ENCODE measurements at places on chromosomes 7 and 10.

DNA sequence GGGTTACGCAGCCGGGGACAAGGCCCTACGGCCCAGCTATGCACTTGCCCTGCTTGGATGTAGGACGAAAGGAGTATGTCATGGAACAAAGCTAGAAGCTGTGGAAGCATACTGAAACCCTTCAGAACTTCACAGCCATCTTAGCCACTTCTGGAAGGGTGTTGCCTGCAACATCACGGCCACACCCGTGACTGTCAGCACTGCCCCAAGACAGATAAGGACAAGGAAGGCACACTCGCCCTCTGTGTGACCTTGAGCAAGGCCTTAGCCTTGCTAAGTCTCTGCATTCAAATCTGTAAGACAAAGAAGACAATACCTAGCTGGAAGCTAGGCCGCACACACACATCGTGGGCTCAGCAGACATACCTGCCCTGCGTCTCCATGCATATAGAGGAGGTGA, 352.5 kb upstream of the MGMT start:
- no peak for DNase-seq

GRCh38 chr10:57098146-57098545, 737.1 kb upstream of the ZWINT start:
- no peak for DNase-seq

DNA sequence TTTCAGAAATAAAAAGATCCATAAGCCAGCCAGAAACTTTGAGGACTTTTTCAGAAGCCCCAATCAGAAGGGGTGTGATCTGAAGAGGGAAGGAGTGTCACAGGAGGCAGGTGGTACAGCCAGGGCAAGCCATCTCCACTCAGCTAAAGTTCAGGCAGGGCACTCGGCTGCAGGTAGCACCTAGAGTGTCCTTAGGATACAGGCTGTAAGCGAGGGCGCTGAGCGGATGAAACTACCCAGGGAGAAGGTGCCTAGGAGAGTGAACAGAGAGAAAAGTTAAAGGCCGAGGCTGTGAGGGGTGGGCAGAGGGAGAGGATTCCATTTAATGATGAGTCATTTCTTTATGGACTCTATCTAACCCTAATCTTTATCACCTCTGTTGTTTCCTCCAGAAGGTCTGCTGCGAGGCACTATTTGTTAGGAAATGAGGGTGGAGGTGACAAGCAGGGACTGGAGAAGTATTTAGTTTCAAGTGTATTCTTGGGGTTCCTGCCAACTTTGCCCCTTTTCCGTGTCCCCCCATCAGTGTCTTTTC, 29.8 kb upstream of the ZCCHC24 start:
- DNase-seq = no peak

GRCh38 chr10:73424478-73424877, 8.9 kb downstream of the MSS51 start:
- DNase-seq = no peak

- no peak for DNase-seq
These were observed 23.3 kb downstream of the CALML3 start for GRCh38 chr10:5547931-5548660.

DNA sequence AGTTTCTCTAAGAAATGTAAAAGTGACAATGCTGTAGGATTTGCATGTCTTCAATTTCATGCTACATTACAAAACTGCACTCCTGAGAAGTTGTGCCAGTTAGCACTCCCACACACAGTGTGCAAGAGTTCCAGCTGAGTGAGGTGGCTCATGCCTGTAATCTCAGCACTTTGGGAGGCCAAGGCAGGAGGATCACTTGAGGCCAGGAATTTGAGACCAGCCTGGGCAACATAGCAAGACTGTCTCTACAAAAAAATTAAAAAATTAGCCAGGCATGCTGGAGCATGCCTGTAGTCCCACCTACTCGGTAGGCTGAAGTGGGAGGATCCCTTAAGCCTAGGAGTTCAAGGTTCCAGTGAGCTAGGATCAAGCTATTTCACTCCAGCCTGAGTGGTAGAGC, 44.6 kb downstream of the FRA10AC1 start:
- no peak for DNase-seq

- DNase-seq = no peak
These were observed 211.6 kb upstream of the MAGI2 start for GRCh38 chr7:79664884-79665676.

- no peak for DNase-seq
These were observed 23.9 kb downstream of the MACC1 start for GRCh38 chr7:20193242-20193777.

DNA sequence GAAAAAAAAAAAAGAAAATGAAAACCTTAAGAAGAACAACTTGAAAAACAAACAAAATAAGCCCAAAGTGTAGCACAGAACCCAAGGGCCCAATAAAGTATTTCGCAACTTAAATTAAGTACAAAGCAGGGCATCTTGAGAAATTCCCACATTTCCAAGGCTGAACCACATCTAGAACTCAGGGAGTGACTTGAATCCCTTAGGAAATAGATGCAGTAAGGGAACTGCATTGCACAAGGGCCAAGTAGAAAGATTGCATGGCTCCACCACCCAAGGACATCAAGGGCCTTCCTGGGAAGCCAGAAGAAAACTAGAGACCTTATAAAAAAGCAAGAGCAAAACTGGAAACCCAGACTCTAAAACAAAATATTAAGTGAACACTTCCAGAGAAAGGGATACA, 352.7 kb downstream of the CXCL12 start:
- DNase-seq = no peak

DNA sequence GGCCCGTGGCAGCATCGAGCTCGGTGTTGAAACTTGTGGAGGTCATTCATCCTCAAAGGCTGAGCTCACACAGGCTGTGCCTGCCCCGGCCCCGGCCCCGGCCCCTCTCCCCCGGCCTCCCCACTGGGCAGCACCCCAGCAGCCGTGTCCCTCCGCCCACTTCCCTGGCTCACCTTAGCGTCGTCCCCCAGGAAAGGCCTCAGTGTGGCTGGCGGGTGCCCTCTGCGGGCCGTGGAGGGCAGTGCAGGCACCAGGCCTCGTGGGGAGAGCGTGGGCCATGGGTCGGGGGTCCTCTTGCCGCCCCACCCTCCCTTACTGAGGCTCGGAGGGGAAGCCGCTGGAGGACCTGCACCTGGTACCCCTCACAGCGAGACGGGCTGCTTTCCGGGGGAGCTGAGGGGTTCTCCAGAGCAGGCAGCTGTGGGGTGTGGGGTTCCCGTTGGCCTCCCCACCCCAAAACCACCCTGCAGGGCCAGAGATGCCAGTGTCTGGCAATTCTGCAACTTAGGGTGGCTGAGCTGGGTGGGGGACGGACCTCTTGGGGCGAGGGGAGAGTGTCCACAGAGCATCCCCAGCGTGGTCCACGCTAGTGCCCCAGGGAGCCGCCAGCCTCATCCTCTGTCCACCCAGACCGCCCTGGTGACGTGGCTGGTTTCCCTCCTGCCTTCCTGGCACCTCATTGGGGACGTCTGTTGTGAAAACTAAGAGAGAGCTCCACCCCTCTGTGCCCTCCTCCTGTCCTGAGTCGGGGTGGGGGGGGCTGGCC, 44.2 kb upstream of the DPYSL4 start:
- no peak for DNase-seq

DNA sequence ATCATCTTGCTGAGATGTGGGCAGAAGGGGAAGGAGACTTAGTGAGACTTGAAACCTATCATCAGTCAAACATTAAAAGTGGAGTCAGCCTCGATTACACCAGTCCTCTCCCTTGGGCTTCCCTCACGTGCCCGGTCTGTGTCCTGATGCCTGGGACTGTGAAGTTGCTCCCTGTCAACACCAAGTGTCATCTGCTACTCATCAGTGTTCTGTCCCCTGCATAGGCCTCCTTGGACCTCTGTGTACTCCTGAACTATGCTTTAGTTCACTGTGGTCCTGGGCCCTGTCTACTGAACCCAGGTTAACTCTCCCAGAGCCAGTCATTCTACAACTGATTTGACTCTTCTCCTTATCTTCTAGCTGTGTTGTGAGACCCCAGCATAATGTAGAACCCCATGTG, 506.3 kb downstream of the TYW1 start:
- DNase-seq = no peak

DNA sequence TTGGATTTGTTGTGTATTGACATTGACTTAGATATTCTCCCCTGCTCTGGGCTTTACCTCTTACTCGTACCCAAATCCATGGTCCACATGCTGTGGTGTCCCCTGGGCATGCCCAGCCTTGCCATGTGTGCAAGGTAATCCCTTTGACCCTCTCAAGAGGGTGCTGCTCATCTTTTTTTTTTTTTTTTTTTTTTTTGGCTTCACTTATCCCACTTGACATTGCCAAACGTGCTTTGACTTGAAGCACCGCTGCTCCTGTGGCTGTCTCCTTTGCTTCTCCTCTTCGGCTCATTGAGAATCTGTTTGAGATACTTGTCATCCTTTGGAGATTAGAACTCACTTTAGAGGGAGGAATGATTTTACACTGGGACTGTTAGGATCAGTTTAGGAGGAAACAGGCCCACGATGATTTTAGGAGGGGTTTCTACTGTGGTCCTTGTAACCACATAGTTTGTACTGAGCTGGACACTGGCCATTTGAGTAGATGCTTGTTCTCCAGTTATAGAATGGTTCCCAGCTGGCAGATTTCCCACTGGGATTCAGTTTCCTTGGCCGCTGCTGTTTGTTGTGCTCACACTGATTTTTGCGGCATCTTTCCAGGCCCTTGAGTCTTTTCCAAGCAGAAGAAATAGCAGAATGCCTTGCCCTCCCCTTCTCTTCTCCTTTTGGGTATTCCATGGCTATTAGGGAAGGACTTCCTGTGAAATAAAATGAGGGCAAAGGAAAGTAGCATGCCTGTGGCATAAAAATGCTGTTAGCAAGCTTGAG, 184.8 kb downstream of the AUTS2 start:
- no peak for DNase-seq

GRCh38 chr7:45084901-45085618, 3.7 kb downstream of the NACAD start:
- no peak for DNase-seq

GRCh38 chr7:123917878-123918277, 7.2 kb upstream of the SPAM1 start:
- DNase-seq = no peak

- no peak for DNase-seq
These were observed 16.4 kb upstream of the OR2AE1 start for GRCh38 chr7:99893280-99893679.

GRCh38 chr10:113207924-113208323, 257.9 kb downstream of the TCF7L2 start:
- DNase-seq = no peak

DNA sequence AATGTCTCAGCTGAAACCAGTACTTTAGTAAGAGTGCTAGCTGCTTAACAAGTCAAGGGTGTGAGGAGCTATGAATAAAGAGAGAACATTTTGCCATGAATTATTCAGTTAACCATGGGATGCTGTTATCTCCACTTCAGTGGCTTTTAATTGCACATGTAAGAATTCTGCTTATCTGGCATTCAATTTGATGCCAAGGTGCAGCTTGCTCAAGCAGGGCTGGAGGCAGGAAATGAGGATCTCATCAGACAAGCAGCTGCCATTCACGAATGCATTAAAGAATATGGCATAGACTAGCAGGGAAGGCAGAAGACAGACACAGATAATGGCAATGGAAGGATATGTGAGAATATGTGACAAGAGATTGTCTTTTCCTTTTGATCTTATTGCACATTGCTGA, 697.8 kb downstream of the NRG3 start:
- DNase-seq = no peak

DNA sequence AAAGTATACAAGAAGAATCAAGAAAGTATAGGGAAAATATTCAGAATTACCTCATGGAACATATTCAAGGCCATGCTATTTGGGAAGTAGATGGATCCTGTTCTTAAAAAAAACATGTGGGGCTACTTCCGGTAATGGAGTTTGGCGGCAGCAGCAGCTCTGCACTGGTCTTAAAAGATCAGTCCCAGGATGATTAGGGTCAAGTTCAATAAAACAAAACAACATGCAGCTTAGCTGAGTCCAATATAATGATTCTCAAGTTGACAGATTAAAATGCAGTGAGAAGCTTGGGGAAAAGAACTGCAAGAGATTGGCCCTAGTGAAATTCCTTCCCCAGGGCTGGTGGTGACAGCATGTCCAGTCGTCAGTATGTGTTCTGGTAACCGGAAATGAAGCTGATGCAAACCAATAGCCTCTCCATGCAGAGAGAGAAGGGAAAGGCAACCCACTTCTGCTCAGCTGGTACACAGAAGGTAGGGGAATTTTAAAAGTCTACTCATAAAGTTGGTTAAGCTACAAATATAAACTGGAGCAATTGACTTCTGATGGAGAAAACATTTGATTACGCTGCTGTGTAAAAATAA, 305.1 kb upstream of the IMMP2L start:
- no peak for DNase-seq

GRCh38 chr7:78720066-78720465, 733.4 kb downstream of the MAGI2 start:
- no peak for DNase-seq

DNA sequence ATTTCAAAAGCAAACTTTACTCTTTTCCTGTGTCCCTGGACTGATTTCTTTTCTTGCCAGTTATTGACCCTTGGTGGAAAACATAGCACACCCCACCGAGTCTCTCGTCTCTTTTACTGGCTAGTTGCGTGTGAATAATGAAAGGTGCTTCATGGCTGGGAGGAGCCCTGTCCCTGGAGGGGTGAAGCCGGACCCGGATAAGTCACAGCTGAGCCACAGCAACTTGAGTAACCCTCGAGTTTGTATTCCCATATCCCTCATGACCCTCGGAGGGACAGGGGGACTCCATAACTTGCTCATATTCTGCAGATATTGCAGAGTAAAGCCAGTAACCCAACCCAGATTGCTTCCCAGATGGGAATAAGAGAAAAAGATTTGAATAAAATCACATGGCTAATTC, 147.5 kb upstream of the FRMD4A start:
- DNase-seq = no peak

- DNase-seq = no peak
These were observed 817 bp downstream of the SRI start for GRCh38 chr7:88218836-88219605.

GRCh38 chr7:139989366-139990141, 73.2 kb downstream of the PARP12 start:
- DNase-seq = no peak

- DNase-seq = no peak
These were observed 1.8 kb downstream of the TNRC18 start for GRCh38 chr7:5421714-5422395.

- no peak for DNase-seq
These were observed 550.3 kb downstream of the GRM8 start for GRCh38 chr7:126702242-126703016.

GRCh38 chr10:132946806-132947546, 4.6 kb upstream of the CFAP46 start:
- DNase-seq = no peak

- no peak for DNase-seq
These were observed 90.7 kb upstream of the C1QL3 start for GRCh38 chr10:16612115-16612980.

DNA sequence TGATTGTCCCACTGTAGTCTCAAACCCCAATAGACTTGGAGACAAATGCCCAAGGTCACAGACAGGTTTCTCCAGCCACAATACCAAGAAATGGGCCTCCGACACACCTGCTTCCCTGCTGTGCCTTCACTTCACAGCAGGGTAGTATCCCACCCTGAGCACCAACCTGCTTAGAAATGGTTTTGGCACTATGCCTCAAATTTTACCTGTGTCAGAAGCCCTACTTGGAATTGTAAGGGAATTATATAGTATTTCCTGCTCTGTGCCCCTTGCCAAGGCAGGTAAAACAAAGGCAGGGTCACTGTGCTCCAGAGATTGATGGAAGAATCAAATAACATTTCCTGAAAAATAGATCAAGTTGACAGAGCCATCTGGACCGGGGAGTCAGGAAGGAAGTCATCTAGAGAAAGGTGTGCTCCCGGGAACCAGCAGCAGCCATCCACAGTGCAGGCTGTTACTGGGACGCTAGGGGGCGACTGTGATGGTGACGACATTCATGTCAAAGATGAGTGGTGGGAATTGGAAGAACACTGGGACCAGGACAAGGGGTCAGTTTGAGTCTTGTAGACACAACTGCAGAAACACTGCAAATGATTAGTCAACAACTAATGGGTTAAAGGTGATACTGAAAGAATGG, 117.8 kb upstream of the AKR1E2 start:
- DNase-seq = no peak
